ENCODE measurements at places on chromosomes 11 and 22.

- no peak for DNase-seq
These were observed 130.8 kb downstream of the HIPK3 start for GRCh38 chr11:33387996-33388395.

GRCh38 chr22:48310740-48311139 lies 1516.9 kb downstream of the BRD1 start:
- no peak for DNase-seq

DNA sequence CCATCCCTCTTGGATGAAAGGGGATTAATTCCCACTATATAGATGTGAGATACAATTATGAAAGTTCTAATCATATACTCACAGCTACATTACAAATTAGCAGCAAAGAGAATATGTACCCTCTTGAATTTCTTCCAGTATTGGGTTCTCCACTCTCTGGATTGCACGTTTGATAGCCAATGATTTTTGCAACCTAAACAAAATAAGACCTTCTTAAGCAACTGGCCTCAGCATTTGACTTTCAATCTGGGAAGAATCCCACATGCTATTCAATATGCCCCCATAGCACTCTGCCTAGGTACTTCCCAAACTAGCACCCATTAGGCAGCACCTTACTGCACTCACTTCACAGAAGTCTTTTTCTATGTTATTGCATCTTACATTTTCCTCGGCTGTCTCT lies 55.8 kb downstream of the ETS1 start:
- no peak for DNase-seq

DNA sequence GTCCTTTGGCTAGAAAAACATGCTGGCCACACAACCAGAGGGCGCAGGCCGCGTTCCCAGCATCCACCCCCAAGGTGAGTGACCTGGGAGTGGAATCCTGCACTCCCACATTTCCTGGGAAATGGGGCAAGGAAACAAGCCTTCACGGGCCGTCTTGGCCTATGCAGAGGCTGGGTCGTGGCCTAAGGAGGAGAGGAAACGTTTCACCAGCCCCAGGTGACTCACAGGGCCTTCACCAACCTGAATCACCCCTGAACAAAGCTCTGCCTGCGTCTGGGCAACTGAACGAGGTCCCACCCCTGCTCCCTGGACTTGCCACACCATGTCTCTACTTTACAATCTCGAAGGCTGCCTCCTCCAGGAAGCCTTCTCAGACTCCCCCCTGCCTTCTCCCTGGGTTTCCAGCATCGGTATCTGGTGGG lies 13.2 kb downstream of the MYH9 start:
- DNase-seq: peak; percentile 56

DNA sequence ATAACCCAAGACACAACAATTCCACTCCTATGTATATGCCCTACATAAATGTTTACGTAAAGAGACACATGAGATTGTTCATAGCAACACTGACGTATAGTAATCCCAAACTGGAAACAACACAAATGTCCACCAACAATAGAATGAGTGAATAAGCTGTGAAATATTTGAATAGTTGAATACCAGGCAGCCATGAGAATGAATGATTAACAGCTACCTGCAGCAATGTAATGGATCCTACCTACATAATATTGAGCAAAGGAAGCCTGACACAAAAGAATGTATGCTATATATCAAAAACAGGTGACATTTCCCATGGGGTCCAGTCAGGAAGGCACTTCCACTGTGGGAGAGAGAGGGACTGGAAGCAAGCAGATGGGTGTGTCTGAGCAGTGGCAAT lies 92.8 kb upstream of the LINC01488 start:
- DNase-seq: no peak

DNA sequence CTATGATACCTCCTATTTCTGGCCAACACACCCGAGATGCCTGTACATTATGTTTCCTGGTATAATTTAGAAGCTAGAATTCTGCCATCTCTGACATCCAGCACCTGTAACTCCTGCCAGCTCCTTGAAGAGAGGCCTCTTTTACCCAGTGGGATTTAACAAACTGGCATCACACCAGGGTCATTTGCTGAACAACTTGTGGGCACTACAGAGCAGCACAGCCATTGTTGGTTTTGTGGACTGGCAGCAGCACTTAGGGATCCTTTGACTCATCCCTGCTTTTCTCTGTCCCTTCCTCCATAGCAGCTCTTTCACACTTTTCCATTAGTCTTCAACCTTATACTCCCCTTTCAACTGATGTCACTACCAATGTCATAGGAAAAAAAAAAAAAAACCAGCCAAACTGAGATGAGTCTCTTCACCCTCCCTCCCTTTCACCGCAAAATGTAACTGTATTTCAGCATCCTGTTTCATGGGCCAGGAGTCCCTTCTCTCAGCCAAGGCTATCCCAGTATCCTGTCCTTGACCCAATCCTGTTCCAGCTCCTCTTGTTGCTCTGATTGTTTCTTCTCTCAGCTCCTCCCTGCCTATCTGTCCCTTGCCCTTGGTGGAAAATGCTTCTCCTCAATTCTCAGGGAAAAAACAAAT lies 68.7 kb downstream of the PPFIBP2 start:
- no peak for DNase-seq

- no peak for DNase-seq
These were observed 1.2 kb downstream of the P2RX3 start for GRCh38 chr11:57339328-57339727.

GRCh38 chr11:88169471-88169870 lies 5.8 kb downstream of the RAB38 start:
- DNase-seq: no peak

DNA sequence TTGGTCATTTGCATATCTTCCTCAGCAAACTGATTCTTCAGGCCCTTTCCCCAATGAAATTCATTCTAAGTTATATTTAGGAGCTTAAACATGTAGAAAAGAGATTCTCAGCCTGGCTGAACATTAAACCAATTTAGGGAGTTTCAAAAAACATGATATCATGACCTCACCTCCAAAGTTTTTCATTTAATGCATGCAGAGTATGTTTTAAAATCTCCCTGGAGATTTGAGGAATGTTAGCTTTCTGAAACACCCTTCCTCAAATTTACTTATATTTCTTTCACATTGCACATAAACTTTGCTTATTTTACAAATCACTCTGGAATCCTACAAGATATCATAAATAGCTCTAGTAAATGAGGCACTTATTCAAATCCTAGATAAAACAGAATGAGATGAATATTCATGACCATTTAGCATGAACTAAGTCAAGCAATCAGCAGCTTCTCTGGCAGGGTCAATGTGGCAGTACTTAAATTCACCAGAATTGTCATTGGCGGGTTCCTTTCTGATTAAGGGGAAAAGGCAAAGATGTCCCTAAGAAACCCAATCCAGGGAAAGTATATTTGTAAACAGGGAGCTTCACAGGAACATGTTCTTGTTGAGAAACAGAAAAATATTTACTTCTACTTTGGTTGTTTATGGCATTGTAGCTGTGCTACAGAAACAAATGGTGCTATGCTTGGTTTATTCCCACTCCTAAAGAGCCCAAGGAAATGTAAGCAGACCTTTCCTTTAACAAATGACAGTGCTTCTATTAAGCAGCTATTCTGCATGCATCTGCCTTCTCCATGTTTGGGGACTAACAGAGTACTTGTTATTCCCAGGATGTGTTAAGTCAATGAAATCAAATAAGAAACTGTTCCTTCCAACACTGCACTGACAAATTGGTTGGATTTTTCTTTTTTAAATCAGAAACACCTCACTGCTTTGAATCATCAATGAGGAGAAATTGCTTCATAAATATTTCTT lies 162.3 kb downstream of the C11orf87 start:
- DNase-seq: no peak
